ENCODE measurements at places on chromosomes 16 and 17.

GRCh38 chr16:12186774-12187335, 210.3 kb downstream of the SNX29 start:
- DNase-seq = no peak

- no peak for DNase-seq
Measured at GRCh38 chr17:9367156-9367555, 208.5 kb downstream of the STX8 start.

DNA sequence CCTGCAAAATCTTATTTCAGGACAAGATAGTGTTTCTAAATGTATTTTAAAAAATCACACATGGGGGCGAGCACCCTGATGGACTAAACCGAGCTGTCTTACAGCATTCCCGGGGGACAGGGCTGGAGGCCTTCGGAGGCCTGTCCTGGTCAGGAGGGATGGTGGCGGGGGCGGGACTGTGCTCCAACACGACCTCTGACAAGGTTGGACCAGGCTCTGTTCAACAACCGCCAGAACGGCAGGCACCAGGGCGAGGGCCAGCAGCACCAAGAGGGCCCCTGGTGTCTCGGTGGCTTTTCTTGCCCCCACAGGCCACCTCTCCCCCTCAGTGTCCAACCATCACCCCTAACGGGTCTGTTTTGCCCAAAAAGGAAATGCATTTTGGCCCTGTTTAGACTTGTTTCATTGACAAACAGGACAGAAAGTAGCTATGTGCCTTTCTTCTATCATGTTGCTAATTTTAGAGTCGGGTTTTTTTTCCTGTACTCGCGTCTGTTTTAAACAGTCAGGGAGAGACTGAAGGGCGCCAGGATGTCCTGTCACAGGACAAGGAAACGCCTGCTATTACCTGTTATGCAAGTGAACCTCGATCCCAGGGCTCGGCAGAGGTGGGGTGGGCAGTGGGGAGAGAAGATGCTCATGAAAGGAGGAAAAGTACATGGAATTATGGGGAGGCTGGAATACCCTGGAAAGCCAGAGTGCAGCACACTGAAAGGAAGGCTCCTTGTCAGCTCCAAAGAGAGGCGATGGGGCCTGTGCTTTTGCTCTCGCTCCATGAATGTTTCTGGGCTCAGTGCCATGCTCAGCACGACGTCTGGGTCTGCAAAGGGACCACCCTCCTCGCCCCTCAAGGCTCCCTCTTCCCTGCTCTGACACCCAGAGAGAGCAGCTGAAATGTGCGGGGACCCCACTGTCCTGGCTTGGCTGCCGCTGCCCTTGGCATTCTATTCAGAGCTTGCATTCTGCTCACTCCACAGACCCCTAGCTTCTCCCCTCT, 11.9 kb downstream of the TMEM204 start:
- DNase-seq = no peak

- no peak for DNase-seq
Measured at GRCh38 chr16:23085949-23086348, 63.3 kb downstream of the USP31 start.
